ENCODE measurements at places on chromosomes 3 and 15. TPM values are rescaled to one million over a fixed set of nuclear protein-coding genes. Genes with fewer than 3 reads are reported as not detected.

SPSB4 gene
- not detected for total RNA-seq

- no peaks in the 10 kb centered on the region for H3K36me3 ChIP-seq
- H3K4me1 ChIP-seq: no peaks in the 10 kb centered on the region
- no peak overlapping the region for H3K27ac ChIP-seq
- DNase-seq: no peak
Observed at GRCh38 chr3:54312156-54312899, 190.0 kb downstream of the CACNA2D3 start.

DNA sequence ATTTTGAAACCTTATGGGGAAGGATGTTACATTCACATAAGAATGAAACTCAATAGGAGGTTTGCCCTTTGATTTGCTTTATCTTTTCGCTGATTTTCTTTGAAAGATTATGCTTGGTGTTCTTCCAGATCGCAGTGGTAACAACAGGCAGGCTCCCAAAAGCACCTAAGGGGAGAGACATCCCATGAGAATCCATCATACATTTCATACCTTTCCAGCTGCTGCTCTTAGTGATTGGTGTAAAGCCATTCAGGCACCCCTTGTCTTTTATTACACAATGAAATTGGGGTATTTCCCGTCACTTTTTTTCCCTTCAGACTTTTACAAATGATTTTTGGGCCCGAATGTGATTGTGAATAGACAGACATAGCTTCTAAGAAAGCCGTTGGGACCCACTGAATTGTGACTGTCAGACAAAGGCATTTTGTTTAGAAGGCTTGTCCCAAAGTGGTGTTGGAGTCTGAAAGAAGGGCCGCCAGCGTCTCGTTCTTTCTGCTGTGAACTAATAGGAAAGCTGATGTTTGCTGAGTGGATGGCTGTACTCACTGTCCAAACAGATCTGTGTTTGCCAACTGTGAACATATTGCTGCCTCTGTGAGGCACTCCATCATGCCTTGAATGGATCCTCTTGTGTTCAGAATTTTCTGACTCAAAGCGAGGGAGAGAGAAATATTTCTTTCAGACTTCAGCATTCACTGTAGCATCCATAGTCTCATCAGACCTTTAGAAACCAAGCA lies 164.3 kb downstream of the FNDC3B start:
- H3K36me3 ChIP-seq: peaks cover 18% of the 10 kb centered on the region
- H3K27me3 ChIP-seq: no peaks in the 10 kb centered on the region
- H3K4me3 ChIP-seq: no peak overlapping the region

DNA sequence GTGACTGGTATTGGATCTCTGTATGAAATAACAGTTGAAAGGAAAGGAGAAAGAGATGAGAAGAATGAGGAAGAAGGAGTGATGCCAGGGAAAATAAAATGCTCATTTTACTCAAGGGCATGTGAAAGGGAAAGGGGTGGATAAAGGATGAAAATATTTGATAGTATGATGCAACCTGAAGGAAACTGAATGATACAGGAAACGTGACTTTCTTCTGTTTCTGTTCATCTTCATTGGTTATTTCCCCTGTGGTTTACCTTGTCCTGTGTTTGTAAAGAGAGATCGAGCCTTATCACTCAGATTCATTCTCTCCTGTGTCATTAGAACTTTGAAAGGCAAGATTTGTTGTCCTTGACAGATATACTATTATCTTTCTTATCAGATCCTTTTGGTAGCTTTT lies 243.6 kb upstream of the SLITRK3 start:
- no peak for DNase-seq
- no peaks in the 10 kb centered on the region for H3K27me3 ChIP-seq
- H3K36me3 ChIP-seq: no peaks in the 10 kb centered on the region

GRCh38 chr3:133157716-133158115 lies 119.5 kb downstream of the TMEM108 start:
- DNase-seq: no peak
- H3K27ac ChIP-seq: no peak overlapping the region

GPR27 gene
- total RNA-seq: 0.17 TPM

MEIS2 gene
- not detected for total RNA-seq

DNA sequence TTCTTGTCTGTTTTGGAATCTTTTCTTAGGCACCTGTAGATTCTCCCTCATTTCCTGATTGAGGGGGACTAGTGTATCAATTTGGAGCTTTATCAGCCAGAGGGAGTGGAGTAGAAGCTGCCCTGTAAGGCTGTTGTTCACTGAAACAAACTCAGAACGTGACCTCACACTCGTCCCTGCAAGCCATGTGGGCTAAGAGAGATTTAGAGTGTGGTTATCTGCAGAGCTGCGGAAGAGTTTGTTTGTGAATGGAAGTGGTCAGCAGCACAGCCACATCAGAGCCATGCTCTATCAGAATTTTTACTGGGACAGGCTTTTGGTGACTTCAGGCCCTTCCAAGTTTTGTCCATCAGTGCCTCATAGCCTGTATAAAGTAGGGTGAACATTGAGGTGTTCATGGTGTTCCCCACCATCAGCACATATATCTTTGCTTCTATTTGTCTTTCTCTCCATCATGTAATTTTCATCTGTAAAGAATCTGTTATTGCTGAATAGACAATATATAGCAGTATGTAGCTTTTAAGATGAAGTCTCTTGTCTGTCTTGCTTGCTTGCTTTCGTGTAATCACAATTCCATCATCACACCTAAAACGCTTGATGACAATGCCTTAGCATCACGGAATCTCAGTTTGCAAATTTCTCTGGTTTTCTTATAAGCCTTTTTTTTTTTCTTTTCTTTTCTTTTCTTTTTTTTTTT lies 37.0 kb downstream of the LARS2 start:
- no peak for DNase-seq
- H3K4me3 ChIP-seq: no peak overlapping the region
- H3K36me3 ChIP-seq: peaks cover 8% of the 10 kb centered on the region
- H3K27ac ChIP-seq: no peak overlapping the region

PLSCR5 gene
- not detected for total RNA-seq

- peaks cover 13% of the 10 kb centered on the region for H3K27me3 ChIP-seq
- H3K4me1 ChIP-seq: no peaks in the 10 kb centered on the region
- no peak overlapping the region for H3K4me3 ChIP-seq
- no peak for DNase-seq
Observed at GRCh38 chr3:137108699-137109440, 151.1 kb downstream of the IL20RB start.

GRCh38 chr3:13352621-13353131 lies 67.4 kb downstream of the NUP210 start:
- H3K36me3 ChIP-seq: peaks cover 30% of the 10 kb centered on the region
- no peaks in the 10 kb centered on the region for H3K27me3 ChIP-seq
- H3K4me1 ChIP-seq: peaks cover 51% of the 10 kb centered on the region
- H3K27ac ChIP-seq: peak overlapping the region; percentile 77
- DNase-seq: no peak
- H3K4me3 ChIP-seq: no peak overlapping the region

- no peak overlapping the region for H3K4me3 ChIP-seq
- H3K27ac ChIP-seq: no peak overlapping the region
- H3K27me3 ChIP-seq: peaks cover 3% of the 10 kb centered on the region
- no peaks in the 10 kb centered on the region for H3K4me1 ChIP-seq
- H3K36me3 ChIP-seq: no peaks in the 10 kb centered on the region
Observed at GRCh38 chr15:81421461-81421860, 47.4 kb upstream of the TMC3 start.

LRRIQ4 gene
- total RNA-seq: 0.22 TPM

- no peak overlapping the region for H3K4me3 ChIP-seq
- no peaks in the 10 kb centered on the region for H3K27me3 ChIP-seq
- H3K4me1 ChIP-seq: no peaks in the 10 kb centered on the region
- no peak for DNase-seq
- H3K27ac ChIP-seq: no peak overlapping the region
Observed at GRCh38 chr3:63585927-63586326, 66.5 kb upstream of the SNTN start.

- peak overlapping the region; percentile 47 for H3K27ac ChIP-seq
- DNase-seq: peak; percentile 84
- H3K27me3 ChIP-seq: peaks cover 2% of the 10 kb centered on the region
- H3K4me1 ChIP-seq: peaks cover 4% of the 10 kb centered on the region
- peak overlapping the region; percentile 85 for H3K4me3 ChIP-seq
Observed at GRCh38 chr15:72155635-72156616, 37.7 kb downstream of the SENP8 start.

PPARG gene
- 1.0 TPM for total RNA-seq

PRSS50 gene
- not detected for total RNA-seq

GCNT3 gene
- total RNA-seq: not detected

FAIM gene
- 2.7 TPM for total RNA-seq

DNA sequence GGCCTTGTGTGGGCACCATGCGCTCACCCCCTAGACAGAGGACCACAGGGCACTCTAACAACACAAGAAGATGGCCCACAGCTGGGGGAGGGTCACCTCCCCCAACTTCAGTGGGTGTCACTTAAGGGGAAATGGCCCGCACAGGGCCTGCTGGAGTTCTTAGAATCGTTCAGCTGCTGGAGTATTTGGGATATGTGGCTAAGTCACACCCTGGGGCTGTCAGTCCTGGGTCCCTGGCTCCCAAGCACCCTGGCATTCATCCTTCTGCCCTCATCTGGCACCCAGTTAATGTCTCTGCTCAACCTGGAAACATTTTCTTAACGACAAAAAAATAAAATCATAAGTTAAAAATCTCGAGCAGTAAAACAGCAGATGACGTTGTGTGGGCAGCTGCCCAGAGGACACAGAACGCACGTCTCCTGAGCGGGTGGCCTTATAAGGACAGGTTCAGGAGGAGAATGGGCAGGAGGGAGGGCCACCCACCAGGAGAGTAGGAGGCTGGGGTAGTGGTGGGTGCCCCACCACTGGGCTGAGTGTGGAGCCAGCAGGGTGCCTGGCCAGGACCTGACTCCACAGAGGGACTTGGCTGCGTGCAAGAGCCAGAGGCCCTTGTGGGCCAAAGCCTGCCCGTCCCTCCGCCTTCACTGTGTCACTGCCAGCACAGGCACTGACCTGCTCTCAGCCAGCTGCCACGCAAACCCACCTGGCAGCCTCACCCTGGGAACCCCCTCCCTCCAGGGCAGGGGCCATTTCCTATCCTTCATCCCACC lies 11.5 kb downstream of the KBTBD13 start:
- H3K27me3 ChIP-seq: peaks cover 15% of the 10 kb centered on the region
- DNase-seq: no peak
- H3K4me1 ChIP-seq: peaks cover 11% of the 10 kb centered on the region
- no peak overlapping the region for H3K4me3 ChIP-seq
- no peak overlapping the region for H3K27ac ChIP-seq

DYNLT2B gene
- 18.9 TPM for total RNA-seq

SPTSSB gene
- total RNA-seq: not detected

DTX3L gene
- total RNA-seq: 116 TPM

MFGE8 gene
- total RNA-seq: 94.7 TPM

GRCh38 chr3:197508051-197508451 lies 47.7 kb downstream of the BDH1 start:
- H3K36me3 ChIP-seq: peaks cover 9% of the 10 kb centered on the region
- no peak for DNase-seq
- no peak overlapping the region for H3K4me3 ChIP-seq
- peaks cover 3% of the 10 kb centered on the region for H3K4me1 ChIP-seq
- no peaks in the 10 kb centered on the region for H3K27me3 ChIP-seq

GOLGA6D gene
- total RNA-seq: not detected

- H3K4me3 ChIP-seq: no peak overlapping the region
- H3K36me3 ChIP-seq: no peaks in the 10 kb centered on the region
- DNase-seq: peak; percentile 43
- H3K4me1 ChIP-seq: no peaks in the 10 kb centered on the region
- no peaks in the 10 kb centered on the region for H3K27me3 ChIP-seq
Observed at GRCh38 chr15:20340931-20341661, 200.5 kb downstream of the GOLGA6L6 start.

DNA sequence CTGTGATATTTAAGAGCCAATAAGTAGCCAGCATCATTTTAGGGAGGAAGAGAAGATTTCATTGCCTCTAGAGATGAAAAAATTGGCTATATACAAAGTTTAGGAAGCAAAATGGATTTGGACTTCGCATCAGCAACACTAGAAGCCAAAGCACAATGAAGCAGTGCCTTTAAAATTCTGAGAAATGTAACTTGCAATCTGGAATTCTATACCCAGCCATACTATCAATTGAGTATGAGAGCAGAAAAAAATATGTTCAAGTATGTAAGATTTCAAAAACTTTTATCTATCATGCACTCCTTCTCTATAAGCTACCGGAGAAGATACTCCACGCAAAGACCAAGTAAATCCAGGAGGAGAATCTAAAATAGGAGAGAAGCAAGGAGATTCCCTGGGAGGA lies 47.4 kb upstream of the ATP13A3 start:
- peaks cover 1% of the 10 kb centered on the region for H3K4me1 ChIP-seq
- H3K36me3 ChIP-seq: no peaks in the 10 kb centered on the region
- H3K4me3 ChIP-seq: no peak overlapping the region
- H3K27me3 ChIP-seq: peaks cover 2% of the 10 kb centered on the region
- no peak overlapping the region for H3K27ac ChIP-seq

- H3K27me3 ChIP-seq: no peaks in the 10 kb centered on the region
- H3K27ac ChIP-seq: peak overlapping the region; percentile 77
- H3K36me3 ChIP-seq: peaks cover 52% of the 10 kb centered on the region
- H3K4me1 ChIP-seq: peaks cover 12% of the 10 kb centered on the region
- no peak overlapping the region for H3K4me3 ChIP-seq
Observed at GRCh38 chr3:33419948-33420347, 20.3 kb downstream of the UBP1 start.

GASK1A gene
- not detected for total RNA-seq

MEGF11 gene
- not detected for total RNA-seq

DNA sequence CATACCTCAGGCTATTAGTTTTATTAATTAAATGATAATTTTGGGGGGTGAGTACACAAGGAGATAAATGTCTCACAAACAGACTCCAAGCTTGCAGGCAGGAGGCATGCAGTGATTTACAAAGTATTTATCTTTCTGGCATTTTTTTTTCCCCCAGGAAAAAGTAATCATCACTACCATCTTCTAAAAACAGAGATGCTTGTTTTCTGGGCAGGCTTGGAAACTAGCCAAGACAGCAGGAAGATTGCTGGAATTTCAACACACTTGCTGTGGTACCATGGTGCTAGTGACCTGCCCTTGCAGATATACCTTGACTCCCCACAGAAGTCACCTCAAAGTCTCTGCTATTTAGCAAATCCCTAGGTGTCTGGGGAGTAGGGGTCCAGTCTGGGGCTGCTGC lies 732.8 kb upstream of the CFAP20DC start:
- peaks cover 22% of the 10 kb centered on the region for H3K4me1 ChIP-seq
- DNase-seq: no peak
- H3K4me3 ChIP-seq: no peak overlapping the region
- no peak overlapping the region for H3K27ac ChIP-seq
- H3K36me3 ChIP-seq: peaks cover 7% of the 10 kb centered on the region

DUOXA2 gene
- total RNA-seq: not detected

CELSR3 gene
- total RNA-seq: 15.6 TPM

CCDC54 gene
- not detected for total RNA-seq

ASB14 gene
- total RNA-seq: not detected

- no peaks in the 10 kb centered on the region for H3K36me3 ChIP-seq
- peaks cover 5% of the 10 kb centered on the region for H3K4me1 ChIP-seq
- DNase-seq: no peak
- H3K27ac ChIP-seq: no peak overlapping the region
- H3K4me3 ChIP-seq: no peak overlapping the region
Observed at GRCh38 chr15:98614681-98615080, 33.7 kb upstream of the IGF1R start.

CHDH gene
- 0.11 TPM for total RNA-seq

DET1 gene
- total RNA-seq: 4.4 TPM
